Stimulated activated CD8-positive, alpha-beta memory T cell treated with anti-CD3 and anti-CD28 coated beads, Interleukin-7, amount 100 ng/mL, for 48 hours (primary cell): ENCODE measurements at places on chromosomes 12 and 14.
A peak's percentile ranks its signal among the peaks of the same experiment; 100 is the strongest.

DNA sequence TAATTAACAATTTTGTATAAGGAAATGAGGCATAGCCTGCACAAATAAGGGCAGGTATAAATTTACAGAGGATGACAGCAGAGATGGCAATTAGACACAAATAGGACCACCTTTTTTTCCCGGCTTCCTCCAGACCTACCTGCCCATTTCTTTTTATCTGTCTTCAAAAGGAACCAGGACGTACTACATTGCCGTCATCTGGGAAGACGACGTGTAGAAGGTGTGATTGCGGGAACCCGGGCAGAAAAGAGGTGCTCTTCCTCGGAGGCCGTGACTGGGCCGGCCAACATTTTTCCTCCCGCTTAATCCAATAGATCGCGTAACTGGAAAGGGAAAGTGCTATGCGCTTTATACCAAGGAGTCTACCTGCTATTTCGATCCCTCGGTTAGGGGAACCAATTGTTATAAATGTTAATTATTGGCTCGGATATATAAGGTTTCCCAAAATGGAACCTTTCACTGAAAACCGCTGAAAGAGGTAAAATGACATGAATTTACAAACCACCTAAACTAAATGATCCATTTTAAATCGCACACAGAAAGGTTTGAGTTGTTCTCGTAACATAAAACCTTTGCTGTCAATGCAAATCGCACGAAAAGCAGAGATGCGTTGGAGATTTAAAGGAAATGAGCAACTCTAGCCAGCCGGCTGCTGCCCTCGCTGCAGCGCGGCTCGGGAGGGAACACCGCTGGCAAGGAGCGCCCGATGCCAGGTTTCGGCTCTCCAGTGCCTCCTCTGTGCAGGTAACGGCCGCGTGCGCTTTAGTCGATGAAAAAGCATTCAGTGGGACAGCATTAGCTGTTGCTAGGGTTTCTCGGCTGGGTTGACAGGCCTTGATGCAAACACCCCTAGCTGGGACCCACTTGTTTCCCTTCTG lies 2.8 kb upstream of the SIX1 start:
- DNase-seq = no peak

DNA sequence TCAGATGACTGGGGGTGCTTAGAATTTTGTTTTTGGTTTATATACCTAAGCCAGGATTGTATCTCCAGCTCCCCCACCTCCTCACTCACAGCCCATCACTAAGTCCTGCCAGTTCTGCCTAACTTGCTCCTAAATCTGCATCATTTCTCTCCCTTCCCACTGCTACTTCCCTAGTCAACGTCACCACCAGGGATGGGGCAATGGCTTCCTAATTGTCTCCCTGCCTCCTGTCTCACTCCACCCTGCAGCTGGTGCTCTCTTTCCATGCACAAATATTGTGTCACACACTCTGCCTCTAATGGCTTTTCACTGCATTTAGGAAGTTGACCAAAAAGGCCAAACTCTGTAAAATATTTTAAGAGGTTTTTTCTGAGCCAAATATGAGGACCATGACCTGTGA lies 11.5 kb downstream of the OAS2 start:
- no peak for DNase-seq

GRCh38 chr14:105374389-105374788 lies 23.9 kb upstream of the TEX22 start:
- DNase-seq = no peak

DNA sequence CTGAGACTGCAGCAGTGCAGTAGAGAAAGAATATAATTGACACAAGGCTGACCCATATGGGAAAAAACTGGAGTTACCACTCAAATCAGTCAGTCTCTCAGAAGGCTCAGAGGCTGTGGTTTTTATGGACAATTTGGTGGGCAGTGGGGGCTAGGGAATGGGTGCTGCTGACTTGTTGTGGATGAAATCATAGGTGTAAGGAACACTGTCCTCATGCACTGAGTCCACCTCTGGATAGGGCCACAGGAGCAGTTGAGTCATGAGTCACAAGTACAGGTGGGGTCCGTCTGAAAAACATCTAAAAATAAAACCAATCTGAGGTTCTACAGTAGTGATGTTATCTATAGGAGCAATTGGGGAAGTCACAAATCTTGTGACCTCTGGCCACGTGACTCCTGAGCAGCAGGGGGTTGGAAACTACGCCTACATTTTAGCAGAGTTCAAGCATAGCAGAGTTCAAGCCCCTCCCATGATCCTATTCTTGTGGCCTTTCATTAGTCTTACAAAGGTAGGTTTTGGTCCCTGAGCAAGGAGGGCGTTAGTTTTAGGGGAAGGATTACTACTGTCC lies 18.1 kb upstream of the SGPP1 start:
- DNase-seq = no peak

DNA sequence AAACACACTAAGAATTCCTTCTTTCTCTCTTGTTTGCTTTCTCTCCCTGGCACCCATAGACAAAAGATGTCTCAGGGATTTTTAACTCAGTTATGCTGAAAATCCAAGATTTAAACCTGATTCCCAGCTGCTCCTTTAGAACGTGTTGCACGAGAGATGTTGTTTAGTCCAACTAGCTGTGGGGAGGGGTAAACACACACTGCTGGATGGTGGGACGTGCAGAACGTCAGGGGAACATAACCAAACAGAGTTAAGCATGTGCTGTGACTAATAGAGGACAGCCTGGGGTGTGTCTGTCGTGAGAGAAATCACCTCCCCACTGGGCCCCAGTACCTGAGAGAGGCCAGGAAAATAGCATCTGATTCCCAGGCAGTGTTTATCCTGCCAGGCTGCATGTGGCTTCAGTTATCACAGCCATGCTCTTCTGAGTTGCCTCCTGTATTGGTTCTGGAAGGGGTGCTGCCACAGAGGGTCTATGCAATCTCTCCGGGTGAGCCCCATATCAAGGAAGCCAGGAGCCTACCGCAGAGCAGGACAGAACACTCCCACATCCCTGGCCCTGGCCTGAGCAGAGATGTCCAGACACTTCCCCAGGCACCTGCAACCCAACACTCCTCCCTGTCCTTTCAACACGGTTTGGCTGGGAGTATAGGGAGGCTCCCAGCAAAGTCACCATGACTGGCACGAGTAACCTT lies 112.7 kb upstream of the EGLN3 start:
- no peak for DNase-seq

DNA sequence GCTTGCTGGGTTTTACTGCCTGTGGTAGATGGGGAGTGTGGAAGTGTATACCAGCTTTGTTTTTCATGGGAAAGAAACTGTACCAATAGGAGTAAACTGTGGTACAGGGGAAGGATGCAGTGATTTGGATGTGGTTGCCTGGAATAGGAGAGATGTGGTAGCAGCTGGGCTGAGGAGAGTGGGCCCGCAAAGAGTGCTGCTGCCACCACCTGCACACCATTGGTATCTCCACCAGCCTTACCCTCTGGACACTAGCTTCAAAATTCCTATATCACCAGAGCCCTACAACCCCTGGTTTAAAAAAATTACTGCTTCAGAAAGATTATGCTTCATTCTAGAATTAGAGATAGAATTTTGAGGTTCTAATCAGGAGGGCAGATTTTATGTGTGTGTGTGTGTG lies 53.6 kb downstream of the AKAP6 start:
- DNase-seq = no peak

DNA sequence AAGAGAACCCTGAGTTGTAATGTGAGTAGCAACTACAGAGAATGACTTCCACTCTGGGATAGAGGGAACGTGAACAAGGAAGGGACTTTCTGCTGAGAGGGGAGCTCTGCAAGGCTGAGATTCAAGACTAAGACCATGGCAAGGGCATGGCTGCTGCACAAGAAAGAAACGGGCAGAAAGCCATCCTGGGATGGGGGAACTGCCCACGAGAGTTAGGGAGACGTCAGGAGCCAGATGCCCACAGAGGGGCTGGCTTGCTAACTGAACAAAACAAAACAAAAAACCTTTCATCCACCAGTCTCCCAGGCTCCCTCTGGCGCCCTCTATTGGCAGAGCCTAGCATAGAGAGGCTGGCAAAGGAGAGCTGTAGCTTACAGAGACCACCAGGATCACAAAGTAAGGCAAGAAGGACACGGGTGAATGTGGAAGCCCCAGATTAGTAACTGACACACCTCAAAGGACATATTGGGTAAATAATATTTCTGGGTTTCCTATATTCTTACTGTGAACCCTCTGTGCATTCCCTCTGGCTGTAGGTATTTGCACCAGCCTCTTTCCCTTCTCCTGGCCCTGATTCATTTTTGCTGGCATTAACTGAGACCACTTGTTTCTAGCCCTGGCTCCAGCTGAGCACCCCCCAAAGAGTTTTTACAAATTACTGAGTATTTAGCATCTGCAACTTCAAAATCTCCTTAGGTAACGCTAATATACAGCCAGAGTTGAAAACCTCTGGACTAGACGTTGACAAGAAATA lies 338.3 kb downstream of the EMP1 start:
- DNase-seq = peak; percentile 17

DNA sequence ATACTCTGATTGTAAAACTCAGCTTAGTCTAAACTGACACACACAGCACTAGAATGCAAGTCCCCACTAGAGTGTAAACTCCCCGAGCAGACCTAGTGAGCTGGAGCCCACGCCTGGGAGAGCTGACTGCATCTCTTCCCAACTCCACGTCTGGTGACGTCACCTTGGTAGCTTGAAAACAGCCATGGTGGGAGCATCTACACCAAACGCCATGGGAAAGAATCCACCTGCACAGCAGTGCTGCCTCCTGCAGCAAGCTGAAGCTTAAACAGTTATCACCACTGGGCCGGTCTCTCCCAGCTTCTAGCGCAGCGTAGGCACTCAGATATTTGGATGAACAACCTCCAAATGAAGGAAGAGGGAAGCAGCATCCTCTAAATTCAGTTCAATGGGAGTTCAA lies 4.3 kb upstream of the PAPLN start:
- DNase-seq = no peak

DNA sequence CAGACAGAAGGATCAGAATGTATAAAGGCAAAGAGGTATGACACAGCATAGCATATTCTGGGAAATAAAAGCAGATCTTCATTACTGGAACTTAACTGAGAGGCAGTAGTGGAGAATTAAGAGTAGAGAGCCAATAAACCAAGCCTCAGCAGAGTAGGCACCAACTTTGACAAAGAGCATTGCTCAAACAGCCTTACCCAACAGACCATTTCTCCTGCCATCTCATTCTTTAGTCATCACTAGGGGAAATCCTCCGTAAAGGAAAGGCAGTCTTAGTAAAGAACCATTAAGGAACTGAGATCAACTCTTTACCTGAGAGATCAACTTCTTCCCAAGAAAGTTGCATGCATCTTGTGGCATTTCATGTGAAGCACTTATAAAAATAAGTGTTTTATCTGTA lies 36.6 kb downstream of the SENP1 start:
- no peak for DNase-seq

- no peak for DNase-seq
Measured at GRCh38 chr14:49971156-49972130, 78.6 kb downstream of the ARF6 start.

GRCh38 chr14:76918782-76919394 lies 92.7 kb downstream of the LRRC74A start:
- no peak for DNase-seq

GRCh38 chr12:905261-906031 lies 44.0 kb downstream of the RAD52 start:
- DNase-seq = no peak

DNA sequence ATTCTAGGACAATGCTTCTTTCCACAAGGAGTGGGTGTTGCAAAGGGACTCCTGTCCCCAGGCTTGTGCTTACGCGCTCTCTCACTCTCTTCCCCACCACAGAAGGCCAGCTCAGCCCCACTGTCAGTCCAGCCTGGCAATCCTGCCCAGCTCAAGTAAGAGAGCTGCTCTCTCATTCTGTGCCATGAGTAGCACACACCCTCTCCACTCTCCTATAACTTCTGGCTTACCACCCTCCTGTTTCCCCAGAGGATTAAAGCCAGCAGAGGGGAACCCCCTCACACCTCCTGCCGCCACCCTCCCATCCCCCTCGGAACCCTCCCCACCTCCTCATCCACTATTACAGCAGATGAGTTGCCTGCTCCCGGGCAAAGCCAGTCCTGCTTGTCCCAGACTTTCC lies 17.1 kb downstream of the NCKAP5L start:
- no peak for DNase-seq

DNA sequence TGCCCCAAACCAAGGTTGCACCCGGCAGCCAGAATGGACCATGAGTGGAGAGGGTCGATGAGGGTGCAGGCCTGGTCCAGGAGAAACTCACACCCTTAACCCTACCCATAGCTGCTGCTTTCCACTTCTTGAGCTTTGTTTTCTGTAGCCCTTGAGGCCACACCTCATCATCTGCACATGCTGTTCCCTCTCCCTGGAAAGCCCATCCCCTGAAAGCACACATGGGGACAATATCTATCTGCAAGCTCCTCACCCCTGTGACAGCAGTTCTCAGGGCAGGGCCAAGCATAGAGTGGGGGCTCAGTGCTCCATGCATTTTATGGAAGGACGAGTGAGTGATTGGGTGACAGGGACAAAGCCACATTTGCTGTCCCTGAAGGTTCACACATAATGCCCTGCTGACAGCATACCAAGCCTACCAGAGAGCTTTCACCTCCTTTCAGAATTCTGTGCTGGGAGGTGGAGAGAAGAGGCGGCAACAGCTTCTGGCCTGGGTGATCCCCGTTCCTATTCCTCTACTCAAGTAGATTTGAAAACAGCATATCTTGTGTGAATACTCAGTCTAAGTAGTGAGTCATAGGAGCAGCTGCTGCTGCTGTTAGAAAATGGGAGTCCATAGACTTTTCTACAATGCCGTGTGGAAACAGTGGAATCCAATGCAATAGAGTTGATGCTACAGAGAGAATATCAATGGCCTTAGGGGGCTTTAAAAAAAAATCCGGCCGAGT lies 44.6 kb downstream of the SRGAP1 start:
- DNase-seq = no peak

DNA sequence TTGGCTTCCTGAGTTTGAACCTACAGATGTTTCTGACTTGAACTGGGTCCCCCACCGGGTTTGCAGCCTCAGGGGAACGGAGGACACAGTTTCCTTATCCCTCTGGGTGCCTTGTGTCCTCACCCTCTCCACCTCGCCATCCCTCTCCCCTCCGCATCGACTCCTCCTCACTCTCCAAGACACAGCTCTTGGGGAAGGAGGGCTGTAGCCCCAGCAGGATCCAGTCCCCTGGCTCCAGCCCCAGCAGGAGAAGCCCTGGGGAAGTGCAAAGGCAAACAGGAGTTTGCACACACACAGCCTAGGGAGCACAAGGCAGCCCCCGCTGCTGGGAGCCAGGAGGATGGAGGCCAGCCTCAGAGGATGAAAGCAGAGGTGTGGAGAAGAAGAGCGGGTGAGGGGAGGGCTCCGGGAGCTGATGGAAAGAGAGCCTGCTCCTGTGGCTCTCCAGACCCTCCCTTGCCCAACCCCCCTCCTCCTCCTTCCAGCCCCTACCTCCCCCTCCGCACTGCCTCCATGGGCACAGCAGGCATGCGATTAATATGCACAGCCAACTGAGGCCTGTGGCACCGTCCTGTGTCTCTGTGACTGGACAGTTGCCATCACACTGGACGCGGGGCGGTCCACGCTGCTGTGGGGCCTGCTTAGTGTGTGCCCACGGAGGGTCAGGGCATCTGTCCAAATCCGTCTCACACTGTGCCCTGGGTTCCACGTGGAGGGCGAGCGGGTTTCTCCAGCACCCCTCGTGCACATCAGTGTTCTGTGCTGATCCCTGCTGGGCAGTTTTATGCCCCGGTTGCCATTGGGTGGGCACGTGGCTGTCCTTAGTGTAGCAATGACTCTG lies 193.7 kb upstream of the DIO3 start:
- DNase-seq = no peak

- no peak for DNase-seq
Measured at GRCh38 chr14:88004506-88005036, 364 bp upstream of the GPR65 start.

- no peak for DNase-seq
Measured at GRCh38 chr14:61877035-61877390, 114.8 kb downstream of the SNAPC1 start.

- no peak for DNase-seq
Measured at GRCh38 chr14:90720832-90721231, 95.4 kb downstream of the TTC7B start.
